ENCODE measurements at places on chromosomes 6 and 20.

DNA sequence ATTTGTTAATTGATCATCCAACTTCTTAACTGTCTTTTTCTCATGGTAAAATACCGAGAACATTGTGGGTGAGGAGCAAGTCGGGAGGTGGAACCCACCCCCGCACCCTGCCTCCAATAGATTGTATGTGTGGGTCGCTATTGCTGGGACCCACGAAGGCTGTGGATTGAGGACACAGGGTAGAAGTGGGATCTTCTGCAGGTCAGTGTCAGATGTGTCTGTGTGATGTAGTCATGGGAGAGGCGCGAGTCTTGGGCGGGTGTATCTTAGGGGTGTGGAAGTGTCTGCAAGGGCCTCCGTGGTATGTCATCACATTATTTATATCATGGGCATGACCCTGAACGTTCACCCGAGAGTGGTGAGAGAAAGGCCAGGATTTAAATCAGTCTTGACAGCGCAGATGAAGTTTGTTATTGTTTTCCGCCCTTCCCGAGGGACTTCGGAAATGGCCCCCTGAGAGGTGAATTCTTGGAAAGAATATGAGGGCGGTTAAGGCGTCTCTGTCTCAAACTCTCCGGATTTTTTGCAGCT is 472 bp upstream of the PAQR8 start:
- DNase-seq: no peak

DNA sequence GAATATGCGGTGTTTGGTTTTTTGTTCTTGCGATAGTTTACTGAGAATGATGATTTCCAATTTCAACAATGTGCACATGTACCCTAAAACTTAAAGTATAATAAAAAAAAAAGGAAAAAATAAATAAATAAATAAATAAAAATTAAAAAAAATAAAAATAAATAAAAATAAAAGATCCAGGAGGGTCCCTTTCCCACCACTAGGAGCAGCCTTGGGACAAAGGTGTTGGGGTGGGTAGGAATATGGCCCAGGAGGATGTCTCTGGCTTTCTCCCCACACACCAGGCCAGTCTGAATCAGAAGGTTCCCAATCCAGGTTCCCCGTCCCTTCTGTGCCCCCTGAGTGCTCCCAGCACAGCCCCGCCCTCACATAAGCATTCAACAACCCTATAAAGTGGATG is 9.5 kb downstream of the LRFN2 start:
- DNase-seq: no peak

GRCh38 chr6:11772109-11772825 is 6.3 kb downstream of the ADTRP start:
- no peak for DNase-seq

- no peak for DNase-seq
These were observed 49.9 kb downstream of the TULP4 start for GRCh38 chr6:158361961-158362669.

DNA sequence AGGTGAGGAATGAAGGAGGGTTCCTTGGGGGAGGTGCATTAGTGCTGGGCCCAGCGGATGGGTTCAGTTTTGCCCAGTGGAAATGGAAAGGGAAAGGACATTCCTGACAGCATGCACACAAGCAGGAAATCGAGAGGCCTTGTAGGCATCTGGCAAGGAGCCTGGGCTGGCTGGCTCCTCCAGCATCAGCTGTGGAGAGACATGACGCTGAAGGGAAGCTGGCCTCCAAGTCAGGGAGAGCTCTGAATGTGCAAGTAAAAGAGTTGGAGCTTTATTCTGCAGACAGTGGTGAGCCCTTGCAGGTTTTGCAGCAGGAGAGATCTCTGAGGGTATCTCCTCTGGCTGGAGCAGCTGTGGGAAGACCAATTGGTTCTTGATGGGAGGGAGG is 154.3 kb downstream of the MRPL14 start:
- DNase-seq: no peak

Data from memory B cell (primary cell).